ENCODE measurements at places on chromosomes 3 and 15. TPM values are rescaled to one million over a fixed set of nuclear protein-coding genes. Genes with fewer than 3 reads are reported as not detected.

C3orf80 gene
- total RNA-seq: not detected

CHRM5 gene
- not detected for total RNA-seq

GRCh38 chr3:12832350-12833221 lies 8.8 kb downstream of the RPL32 start:
- no peak for DNase-seq

GRCh38 chr3:192597506-192597905 lies 129.8 kb downstream of the FGF12 start:
- DNase-seq: no peak

- DNase-seq: no peak
These were observed 229.2 kb downstream of the SQOR start for GRCh38 chr15:45863881-45864580.

GMPS gene
- total RNA-seq: 81.5 TPM

DNA sequence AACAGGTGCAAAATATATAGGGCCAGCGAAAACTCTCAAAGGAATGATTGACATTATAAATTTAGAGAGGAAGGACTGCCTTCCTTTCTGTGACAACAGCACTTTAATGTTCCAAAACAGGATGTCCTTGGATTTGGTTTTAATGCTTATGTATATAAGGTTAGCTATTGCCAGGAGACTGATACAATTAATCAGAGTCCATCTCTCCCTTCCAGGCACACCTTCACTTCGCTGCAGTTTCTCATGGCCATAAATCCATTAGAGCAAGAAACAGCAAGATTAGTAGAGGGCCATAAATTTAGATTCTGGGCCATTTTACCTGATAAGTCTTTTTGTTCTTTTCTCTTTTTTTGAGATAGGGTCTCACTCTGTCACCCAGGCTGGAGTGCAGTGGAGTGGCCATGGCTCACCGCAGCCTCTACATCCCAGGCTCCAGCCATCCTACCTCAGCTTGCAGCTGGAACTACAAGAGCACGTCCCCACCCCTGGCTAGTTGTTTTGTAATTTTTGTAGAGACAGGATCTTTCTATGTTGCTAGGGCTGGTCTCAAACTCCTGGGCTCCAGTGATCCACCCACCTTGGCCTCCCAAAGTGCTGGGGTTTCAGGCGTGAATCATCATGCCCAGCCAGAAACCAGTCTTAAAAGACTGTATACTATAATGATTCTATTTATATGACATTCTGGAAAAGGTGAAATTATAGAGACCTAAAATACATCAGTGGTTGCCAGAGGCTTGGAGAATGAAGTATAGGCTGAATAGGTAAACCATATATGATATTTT lies 15.7 kb upstream of the TFRC start:
- no peak for DNase-seq

GRCh38 chr3:134423153-134423552 lies 48.9 kb upstream of the AMOTL2 start:
- no peak for DNase-seq

DNA sequence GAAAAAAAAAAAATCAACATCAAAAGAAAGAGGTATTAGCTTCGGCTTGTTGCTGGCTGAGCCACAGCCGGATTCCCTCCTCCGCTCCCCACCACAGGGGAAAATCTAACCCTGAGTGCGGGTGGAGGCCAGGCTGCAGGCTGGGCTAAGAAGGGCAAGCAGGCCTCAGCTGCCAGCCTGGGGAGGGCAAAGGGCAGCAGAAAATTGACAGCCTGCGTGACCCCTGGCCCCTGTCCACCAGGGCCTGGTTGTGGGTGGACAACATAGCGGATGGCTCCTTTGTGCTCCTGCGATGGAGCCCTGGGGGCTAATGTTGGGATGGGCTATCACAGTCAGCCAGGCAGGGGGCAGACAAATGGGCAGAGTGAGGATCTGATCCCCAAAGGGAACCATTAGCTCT lies 25.4 kb downstream of the CACNA2D2 start:
- no peak for DNase-seq

- DNase-seq: no peak
These were observed 352.1 kb downstream of the CHST2 start for GRCh38 chr3:143471705-143472104.

DNA sequence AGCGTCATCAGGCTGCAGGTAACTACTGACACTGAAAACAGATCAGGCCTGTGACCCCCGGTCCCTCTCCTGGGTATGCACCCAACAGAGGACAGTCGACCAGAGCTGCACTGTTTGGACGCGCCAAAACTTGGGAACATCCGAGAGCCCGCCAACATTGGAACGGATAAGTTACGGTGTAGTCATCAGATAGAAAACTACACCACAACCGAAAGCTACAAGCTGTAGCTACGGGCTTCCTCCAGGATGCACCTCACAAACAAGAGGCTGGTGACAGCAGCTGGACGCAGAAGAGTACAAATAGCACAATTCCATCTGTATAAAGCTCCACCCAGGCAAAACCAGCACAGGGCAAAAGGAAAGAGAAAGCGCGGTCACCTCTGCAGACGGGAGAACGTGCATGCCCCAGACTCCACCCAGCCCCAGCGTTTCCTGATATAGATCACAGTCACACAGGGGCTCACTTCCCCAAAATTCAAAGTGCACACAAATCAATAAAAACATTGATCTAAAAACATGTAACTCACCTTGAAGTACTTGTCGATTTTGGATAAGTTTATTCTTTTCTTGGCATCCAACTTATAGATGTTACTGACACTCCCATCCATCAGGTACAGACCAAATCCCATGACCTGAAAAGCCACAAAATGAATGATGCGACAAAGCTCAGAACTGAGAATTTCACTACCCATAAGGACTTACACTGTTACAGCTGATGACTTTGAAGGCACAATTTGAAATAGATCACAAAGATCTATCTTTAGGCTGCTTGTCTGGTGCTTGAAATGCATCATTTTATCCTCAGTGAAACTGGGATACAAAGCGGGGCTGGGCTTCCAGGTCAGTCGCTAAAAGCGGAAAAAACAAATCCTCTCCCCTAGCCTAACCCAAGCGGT lies 43.3 kb downstream of the CYFIP1 start:
- no peak for DNase-seq

- DNase-seq: no peak
These were observed 95.1 kb upstream of the ZBED2 start for GRCh38 chr3:111690242-111690641.

DNA sequence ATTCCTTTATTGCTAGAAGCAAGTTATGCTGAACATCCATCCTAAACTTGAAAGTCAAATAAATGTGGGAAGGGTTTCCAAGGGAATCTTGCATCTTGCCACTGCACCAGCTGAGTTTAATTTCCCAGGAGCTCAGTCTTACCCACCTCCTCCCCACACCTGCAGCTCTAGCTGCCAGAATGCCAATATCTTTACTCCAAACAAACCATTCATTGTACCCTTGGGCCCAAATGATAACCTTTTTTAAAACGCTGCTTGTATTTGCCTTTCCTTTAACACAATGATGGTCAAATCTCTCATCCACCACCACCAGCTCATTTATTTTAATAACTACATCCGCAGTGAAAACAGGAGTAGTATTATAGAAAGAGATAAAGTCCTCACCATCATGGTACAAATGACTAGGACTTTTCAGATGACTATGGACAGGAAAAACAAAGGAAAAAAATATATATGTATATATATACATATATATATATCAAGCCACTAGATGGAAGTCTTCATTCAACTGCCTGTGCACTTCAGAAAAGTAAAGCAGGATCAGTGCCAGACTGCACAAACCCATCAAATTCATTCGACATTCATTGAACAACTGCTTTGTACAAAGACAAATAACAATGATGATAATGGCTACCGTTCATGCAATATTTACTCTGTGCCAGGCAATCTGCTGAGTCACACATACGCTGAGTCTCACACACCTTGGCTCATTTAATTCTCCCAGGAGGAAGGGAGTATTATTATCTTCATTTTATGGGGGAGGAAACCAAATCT lies 44.0 kb downstream of the BFSP2 start:
- DNase-seq: no peak

- DNase-seq: no peak
These were observed 34.7 kb downstream of the ZNF710 start for GRCh38 chr15:90035840-90036230.

ZPLD1 gene
- total RNA-seq: 0.07 TPM

ACAD9 gene
- total RNA-seq: 42.8 TPM

GRCh38 chr3:45779746-45780735 lies 16.3 kb downstream of the SLC6A20 start:
- DNase-seq: no peak

DNA sequence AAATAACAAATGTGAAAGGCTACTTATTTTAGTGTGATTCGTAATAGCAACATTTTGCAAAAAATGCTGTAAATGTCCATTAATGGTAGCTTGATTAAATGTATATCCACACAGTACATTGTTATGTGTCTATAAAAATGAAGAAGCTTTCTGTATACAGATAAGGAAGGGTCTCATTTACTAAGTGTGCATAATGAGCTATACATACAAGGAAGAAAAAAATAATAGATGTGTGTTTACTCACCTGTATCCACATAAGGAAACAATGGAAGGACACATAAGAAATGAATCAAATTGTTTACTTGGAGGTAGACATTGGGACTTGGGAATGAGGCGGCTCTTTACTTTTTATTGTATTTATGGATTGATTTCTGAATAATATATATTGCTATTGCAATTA lies 34.9 kb downstream of the MED12L start:
- no peak for DNase-seq

ZNF620 gene
- 9.0 TPM for total RNA-seq

- DNase-seq: no peak
These were observed 79.1 kb downstream of the SLC49A4 start for GRCh38 chr3:122873741-122874515.

GRCh38 chr3:50294492-50295403 lies 2.5 kb upstream of the IFRD2 start:
- DNase-seq: no peak
